ENCODE measurements at places on chromosomes 11 and 22. TPM values are rescaled to one million over a fixed set of nuclear protein-coding genes. Genes with fewer than 3 reads are reported as not detected.

The TFIP11 gene
- total RNA-seq = 31.7 TPM

The POU2AF1 gene
- 1.1 TPM for total RNA-seq

The FGF4 gene
- total RNA-seq = not detected

The OR8D1 gene
- total RNA-seq = not detected

The GGT1 gene
- total RNA-seq = 107 TPM

The RIN1 gene
- total RNA-seq = 0.50 TPM

The ARAP1 gene
- 59.8 TPM for total RNA-seq

The NXPE4 gene
- total RNA-seq = not detected

DNA sequence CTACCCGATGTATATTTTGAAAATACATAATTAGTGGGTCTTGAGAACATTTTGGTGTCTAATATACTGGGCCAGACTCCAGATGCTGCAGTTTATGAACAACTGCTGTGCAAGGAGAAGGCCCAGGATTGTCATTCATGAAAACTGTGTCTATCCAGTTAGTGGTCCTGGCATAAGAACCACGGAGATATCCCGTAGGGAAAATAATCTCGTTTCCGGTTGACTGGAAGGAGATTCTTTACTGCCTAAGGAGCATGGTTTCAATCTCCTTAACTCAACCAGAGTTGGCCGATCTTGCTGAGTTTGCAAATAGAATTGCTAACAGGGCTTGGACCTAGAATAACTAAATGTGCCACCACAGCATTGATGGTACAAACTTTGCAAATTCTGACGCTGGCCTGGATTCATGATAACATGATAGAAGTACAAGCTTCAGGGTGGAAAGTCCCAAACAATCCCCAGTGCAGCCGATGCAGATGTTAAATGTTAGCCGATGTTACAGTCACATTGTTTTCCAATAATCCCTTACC is 4.6 kb upstream of the RTCB start:
- no peak for DNase-seq

DNA sequence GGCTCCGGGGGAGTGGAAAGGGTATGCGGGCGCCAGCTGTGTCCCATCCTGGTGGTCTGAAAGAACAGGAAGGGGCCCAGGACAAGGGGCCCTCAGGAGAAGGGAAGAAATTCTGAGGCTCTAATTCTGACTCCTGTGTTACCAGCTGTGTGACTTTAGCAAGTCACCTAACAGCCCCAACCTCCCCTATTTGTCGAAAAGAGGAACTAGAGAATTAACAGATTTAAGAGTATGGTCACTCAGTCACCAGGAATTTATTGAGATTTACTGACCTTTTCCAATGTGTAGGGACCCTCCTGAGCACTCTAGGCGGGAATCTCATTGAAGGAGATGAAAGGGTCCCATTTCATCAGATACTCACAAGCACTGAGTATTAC is 14.6 kb downstream of the RPS6KA4 start:
- no peak for DNase-seq

DNA sequence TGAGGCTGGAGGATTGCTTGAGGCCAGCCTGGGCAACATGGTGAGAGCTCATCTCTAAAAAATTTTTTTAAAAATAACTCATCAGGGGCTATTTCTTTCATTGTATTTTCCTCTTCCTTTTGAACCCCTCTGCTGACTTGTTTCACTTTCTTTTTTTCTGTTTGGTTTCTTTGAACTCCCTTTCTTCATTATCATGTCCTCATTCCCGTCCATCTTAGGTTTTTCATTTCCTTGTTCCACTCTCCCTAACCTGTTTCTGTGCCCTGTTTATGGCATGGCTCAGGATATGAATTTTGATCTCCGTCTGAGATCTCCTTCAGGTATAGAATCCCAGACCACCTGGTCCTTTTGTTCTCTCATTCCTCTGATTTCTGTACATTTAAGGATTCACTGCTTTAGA is 12.5 kb downstream of the MARK2 start:
- no peak for DNase-seq

GRCh38 chr11:69721745-69722144 is 17.9 kb upstream of the FGF19 start:
- no peak for DNase-seq

DNA sequence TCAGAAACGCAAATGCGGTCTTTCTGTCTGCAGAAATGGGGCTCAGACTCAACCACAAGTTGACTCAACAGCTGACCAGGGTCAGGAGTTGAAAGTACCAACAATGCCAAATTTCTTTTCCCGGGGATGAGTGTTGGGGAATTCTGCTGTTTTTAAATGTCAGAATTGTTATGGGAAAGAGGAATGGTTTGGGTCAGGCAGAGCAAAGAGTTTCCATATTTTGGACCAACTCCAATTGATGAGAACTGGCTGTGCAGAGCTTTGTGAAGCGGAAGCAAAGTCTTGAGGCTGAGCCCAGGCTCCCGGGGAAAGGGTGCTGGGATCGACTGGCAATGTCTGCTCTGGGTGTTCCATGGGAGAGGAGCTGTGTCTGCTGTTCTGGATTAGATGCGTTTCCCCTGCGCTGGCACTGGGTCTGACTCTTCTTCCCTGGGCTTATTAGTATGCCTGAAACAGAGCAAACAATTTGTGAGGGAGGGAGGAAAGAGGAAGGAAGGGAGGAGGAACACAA is 36.2 kb downstream of the TXN2 start:
- no peak for DNase-seq

DNA sequence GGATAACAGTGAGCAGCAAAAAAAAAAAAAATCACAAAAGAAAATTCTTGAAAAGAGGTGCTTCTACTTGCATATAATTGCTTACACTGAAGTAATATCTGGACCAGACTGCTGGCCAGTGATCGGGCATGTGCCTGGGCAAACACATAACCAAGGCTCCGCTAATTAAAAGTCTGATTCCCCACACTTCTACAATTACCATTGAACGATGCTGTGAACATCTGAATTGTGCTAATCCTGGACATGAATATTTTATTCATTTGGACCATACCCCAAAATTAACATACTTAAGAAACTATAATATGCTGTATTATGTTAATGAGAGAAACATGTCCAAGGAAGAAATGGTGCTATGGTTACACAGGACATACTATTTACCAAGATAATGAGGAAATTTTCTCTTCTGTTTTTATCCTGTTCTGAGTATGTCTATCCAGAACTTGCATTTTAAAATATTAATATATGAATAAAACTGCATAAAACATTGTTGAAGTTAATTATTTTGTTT is 69.8 kb downstream of the LRRC4C start:
- no peak for DNase-seq

DNA sequence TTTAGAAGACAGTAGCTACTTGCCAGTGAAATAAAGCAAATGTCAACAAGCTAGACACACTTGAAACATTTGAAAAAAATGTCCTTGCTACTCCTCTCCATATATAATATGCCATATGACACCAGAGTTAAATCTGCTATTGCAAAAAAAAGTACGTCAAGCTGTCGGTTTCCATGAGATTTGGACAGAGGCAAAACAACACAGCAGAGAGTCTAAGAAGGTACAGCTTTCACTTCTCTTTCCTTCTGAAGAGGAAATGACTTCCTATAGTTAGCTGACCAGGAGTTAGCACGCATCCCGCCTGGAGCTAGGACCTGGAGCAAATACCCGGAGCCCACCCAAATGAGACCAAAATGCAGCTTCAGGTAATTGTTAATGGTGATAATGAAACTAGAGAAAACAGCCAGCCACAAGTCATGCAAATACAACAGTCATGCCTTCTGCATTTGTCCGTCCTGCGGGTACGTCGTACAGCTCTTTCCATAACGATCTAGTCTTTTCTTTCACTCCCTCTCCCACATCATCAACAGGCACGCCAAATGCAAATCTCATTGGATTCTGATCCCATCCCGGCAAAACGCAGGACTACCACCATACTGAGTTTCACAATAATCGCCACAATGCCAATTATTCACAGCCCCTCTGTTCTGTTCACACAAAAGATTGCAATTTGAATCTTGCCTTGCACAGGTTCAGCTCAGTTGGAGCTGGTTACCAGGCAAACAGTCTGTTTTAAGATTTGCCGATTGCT is 395.0 kb upstream of the CCDC90B start:
- no peak for DNase-seq

DNA sequence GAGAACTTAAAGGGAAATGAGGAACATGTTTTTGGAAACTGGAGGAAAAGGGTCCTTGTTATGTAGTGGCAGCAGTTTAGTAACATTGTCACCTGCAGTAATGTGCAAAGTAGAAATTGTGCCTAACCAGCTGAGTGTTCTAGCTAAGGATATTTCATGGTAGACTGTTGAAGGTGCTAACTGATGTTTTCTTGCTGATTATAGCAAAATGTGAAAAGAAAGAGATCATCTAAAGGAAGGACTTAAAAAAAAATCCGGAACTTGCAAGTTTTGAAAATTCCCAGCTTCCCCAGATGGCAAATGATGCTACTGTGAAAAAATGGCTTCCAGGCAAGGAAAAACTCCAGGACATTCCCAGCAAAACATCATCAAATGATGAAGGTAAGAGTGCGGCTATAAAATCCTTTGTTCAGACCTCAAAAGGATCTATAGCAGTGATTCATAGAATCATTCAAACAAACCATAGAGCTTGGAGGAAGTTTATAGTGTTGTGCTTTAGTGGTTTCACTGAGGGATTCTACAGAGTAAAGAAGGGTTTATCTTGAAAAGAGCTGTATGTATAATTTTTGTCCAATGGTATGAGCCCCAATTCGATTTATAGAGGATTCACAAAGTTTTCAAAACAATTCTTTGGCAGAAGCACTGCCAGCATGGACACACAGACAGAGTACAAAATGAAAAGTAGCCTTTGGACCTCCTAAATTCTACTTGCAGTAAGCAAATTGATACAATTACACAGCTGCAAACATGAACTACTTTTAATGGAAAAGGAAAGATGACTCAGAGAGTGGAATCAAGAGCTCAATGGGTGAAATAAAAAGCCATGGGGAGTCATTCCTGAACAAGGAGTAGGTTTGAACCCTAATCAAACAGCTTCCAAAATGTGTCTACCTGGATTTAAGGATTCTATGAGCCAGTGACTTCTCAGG is 4.3 kb upstream of the TRIM44 start:
- no peak for DNase-seq

DNA sequence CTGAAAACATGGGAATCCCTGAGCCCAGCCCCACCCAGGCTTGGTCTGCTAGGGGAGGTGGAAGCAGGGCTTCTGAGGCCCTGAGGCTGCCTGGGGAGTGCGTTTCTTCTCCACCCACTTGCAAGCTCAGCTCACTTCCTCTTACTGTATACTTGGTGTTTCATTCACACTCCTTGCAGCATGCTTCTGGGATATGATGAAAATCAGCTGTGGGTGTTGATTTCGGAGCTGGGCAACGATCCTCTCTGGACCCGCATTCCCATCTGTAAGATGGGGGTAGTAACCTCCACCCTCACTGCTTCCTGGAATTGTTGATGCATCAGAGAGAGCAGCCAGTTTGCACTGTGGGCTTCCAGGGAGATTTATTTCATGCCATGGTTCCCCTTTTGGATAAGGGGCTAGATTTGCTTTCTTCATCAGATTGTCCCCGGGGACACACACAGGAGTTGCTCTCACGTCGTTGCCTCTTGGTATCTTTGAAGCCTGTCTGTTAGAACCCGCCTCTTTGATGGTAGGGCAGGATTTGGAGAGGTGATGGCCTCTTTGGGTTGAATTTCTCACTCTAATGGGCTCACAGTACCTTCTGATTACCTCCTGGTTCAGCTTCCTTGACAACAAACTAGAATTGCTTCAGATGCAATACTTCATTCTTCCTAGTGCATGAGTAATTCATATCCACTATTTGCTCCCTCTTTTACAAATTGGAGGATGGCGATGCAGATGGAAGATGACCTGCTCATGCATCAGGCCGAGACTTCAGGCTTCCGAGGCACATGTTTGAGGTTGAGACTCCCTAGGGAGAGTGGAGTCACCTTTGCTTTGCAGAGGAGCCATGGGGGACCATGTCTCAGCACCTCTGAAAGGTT is 40.4 kb downstream of the BCR start:
- DNase-seq = no peak

GRCh38 chr11:67002921-67003411 is 20.0 kb upstream of the SYT12 start:
- DNase-seq = no peak

Data from liver (tissue), 10 donors.